Activated CD8-positive, alpha-beta T cell treated with anti-CD3 and anti-CD28 coated beads, Interleukin-2, amount 10 ng/mL, durations not matched to agents 7 days and 5 days (primary cell): ENCODE measurements at places on chromosomes 5 and 9. TPM values are rescaled to one million over a fixed set of nuclear protein-coding genes. Genes with fewer than 3 reads are reported as not detected.
A peak's percentile ranks its signal among the peaks of the same experiment; 100 is the strongest.

PDE8B gene
- not detected for total RNA-seq

TERT gene
- 0.44 TPM for total RNA-seq

ANKRD18B gene
- total RNA-seq: not detected

IQGAP2 gene
- 72.1 TPM for total RNA-seq

SLC6A18 gene
- not detected for total RNA-seq

STPG3 gene
- not detected for total RNA-seq

HSPB3 gene
- not detected for total RNA-seq

PLCXD3 gene
- total RNA-seq: not detected

CTSV gene
- total RNA-seq: 0.29 TPM

KCNT1 gene
- total RNA-seq: not detected

PLPPR1 gene
- total RNA-seq: not detected

ADRA1B gene
- not detected for total RNA-seq

- DNase-seq: no peak
- H3K27me3 ChIP-seq: no peaks in the 10 kb centered on the region
- H3K4me1 ChIP-seq: peaks cover 19% of the 10 kb centered on the region
- H3K27ac ChIP-seq: no peak overlapping the region
- H3K4me3 ChIP-seq: no peak overlapping the region
These were observed 29.8 kb upstream of the MIER3 start for GRCh38 chr5:56981548-56982315.

DNA sequence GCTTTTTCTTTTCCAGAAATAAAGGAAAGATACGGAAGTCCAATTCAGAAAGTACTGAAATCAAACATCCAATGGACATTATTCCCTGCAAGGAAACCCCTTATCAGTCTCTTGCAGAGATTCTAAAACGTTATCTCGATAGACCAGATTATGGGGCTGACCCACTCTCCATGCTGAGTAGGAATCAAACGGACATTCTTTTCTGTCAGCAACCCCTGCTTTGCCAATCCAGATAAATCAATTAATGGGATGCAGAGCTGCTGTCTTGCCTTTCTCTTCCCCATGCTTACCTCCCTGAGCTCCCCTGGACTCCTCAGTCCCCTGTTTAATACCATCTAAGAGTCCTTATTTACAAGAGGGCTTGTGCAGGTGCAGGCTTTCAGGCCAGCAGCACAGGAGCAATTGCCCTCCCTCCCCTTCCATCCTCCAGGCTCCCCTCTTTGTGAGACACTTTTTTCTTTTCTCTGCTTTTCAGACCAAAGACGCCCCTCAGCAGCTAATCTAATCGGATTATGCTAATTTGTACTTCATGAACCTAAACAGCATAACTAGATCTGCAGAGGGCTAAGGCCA is 14.2 kb downstream of the TAL2 start:
- no peaks in the 10 kb centered on the region for H3K4me1 ChIP-seq
- no peak for DNase-seq
- H3K27ac ChIP-seq: no peak overlapping the region
- H3K4me3 ChIP-seq: no peak overlapping the region
- H3K36me3 ChIP-seq: no peaks in the 10 kb centered on the region

- H3K27me3 ChIP-seq: no peaks in the 10 kb centered on the region
- no peak overlapping the region for H3K4me3 ChIP-seq
- no peaks in the 10 kb centered on the region for H3K4me1 ChIP-seq
These were observed 88.1 kb upstream of the RNF180 start for GRCh38 chr5:64077589-64077988.

- no peak for DNase-seq
- H3K4me1 ChIP-seq: peaks cover 18% of the 10 kb centered on the region
- H3K36me3 ChIP-seq: peaks cover 10% of the 10 kb centered on the region
- peaks cover 81% of the 10 kb centered on the region for H3K27me3 ChIP-seq
These were observed 5.7 kb downstream of the LHX2 start for GRCh38 chr9:124017051-124017928.

GRCh38 chr9:120662513-120662912 is 51.8 kb downstream of the MEGF9 start:
- H3K4me3 ChIP-seq: no peak overlapping the region
- H3K27ac ChIP-seq: no peak overlapping the region
- H3K4me1 ChIP-seq: no peaks in the 10 kb centered on the region
- no peak for DNase-seq

DNA sequence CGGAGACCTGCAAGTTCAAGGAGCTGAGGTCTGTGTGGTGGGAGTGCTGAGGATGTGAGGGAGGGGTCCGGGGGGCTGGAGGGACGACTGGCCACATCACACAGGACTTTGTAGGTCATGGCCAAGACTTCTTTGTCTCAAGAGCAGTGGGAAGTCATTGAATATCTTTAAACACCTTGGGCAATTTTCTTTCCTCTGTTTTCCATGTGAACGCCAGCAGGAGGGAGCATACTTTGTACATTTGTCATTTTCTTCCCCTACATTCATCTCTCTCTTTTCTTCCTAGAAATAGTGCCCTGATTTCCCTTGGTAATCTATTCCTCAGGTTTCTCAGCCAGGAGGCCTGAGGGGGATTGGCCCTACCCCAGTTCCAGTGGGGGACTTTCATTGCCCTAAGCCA is 153.7 kb upstream of the MSX2 start:
- no peaks in the 10 kb centered on the region for H3K4me1 ChIP-seq
- H3K27me3 ChIP-seq: peaks cover 4% of the 10 kb centered on the region
- no peak overlapping the region for H3K4me3 ChIP-seq

GRCh38 chr5:64612344-64612961 is 77.8 kb upstream of the SHISAL2B start:
- peak; percentile 32 for DNase-seq
- no peaks in the 10 kb centered on the region for H3K36me3 ChIP-seq
- H3K27ac ChIP-seq: no peak overlapping the region
- no peak overlapping the region for H3K4me3 ChIP-seq
- H3K4me1 ChIP-seq: no peaks in the 10 kb centered on the region

GRCh38 chr9:116504893-116505480 is 182.1 kb upstream of the TRIM32 start:
- no peaks in the 10 kb centered on the region for H3K27me3 ChIP-seq
- no peak overlapping the region for H3K27ac ChIP-seq
- H3K36me3 ChIP-seq: no peaks in the 10 kb centered on the region
- H3K4me1 ChIP-seq: no peaks in the 10 kb centered on the region

DNA sequence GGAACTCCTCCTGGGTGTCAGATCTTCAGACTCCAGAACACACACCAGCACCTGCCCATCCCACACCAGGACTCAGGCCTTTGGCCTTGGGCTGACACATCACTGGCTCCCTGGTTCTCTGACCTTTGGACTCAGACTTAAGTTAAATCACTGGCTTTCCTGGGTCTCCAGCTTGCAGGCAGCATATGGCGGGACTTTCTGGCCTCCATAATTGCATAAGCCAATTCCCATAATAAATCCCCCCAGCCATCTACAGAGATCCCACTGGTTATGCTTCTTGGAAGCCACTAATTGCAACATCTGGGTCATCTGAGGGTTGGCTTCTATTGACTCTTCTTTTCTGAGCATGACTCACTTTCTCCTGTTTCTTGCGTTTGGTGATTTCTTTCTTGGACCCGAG is 80.3 kb upstream of the SARDH start:
- H3K4me1 ChIP-seq: no peaks in the 10 kb centered on the region
- DNase-seq: no peak
- H3K27me3 ChIP-seq: no peaks in the 10 kb centered on the region
- no peak overlapping the region for H3K4me3 ChIP-seq

- DNase-seq: no peak
- peak overlapping the region; percentile 82 for H3K27ac ChIP-seq
- peak overlapping the region; percentile 26 for H3K4me3 ChIP-seq
- H3K27me3 ChIP-seq: no peaks in the 10 kb centered on the region
These were observed 136.6 kb upstream of the RAPGEF1 start for GRCh38 chr9:131876486-131876885.

DNA sequence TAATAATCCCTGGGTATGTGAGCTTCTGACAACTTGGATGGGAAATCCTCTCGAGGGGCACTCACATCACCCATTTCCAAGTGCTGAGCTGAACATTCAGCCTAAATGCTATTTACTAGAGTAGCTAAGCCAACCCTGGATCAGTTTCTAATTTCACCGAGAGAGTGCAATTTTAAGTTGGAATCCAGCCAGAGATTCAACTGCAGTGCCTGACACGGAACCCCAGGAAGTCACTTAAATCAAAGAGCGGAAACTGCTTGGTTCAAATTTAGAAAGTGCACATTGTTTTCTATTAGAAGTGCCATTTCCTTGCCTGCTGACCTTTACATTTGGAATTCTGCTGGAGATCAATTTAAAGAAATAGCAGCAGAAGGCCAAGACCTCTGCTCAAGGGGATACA is 8.8 kb downstream of the SPRY4 start:
- peak overlapping the region; percentile 37 for H3K27ac ChIP-seq
- DNase-seq: peak; percentile 34
- no peak overlapping the region for H3K4me3 ChIP-seq
- H3K36me3 ChIP-seq: no peaks in the 10 kb centered on the region
- H3K4me1 ChIP-seq: peaks cover 36% of the 10 kb centered on the region

DNA sequence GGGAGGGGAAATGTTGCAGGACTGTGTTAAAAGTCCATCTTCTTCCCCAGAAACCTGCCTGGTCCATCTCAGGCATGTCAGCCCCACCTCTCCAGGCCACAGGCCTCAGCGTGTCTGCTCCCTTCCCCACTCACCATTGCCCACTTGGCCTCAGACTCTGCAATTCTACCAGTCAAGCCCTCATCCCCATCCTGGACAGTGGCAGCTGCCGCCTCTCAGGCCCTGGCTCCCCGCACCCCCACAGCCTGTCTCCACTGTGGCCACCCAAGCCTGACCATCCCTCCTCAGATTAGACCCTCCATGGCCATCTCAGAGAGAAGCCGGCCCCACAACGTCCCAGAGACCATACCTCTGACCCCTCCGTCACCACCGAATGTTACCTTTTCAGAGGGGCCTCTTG is 89.9 kb downstream of the BARX1 start:
- no peak for DNase-seq
- H3K27ac ChIP-seq: no peak overlapping the region
- H3K36me3 ChIP-seq: no peaks in the 10 kb centered on the region

DNA sequence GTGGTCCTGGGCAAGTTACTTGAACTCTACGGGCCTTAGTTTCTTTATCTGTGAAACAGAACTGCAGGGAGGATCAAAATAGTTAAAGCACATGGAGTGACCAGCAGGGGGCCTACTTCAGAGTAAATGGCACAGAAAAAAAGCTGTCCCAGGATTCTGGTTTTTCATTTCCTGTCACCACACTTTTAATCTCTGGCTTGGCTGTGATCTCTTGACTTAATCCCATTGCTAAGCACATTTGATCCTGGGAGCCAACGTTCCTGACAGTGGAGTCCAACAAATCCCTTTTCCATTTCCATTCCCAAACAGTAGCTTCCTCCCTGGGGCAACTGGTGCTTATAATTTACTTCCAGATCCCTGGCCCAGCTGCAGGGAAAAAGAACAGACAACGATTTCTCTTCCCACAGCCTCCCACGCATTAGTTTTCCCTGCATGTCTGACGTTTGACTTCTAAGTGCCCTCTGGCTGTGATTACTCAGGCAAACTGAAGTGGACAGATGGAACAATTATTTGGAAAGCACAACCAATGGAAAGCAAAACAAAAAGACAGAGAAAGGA is 136.5 kb upstream of the STK32A start:
- H3K4me3 ChIP-seq: no peak overlapping the region
- no peaks in the 10 kb centered on the region for H3K36me3 ChIP-seq
- no peaks in the 10 kb centered on the region for H3K4me1 ChIP-seq
- no peak overlapping the region for H3K27ac ChIP-seq
- no peaks in the 10 kb centered on the region for H3K27me3 ChIP-seq
- DNase-seq: peak; percentile 23

- no peaks in the 10 kb centered on the region for H3K36me3 ChIP-seq
- H3K27ac ChIP-seq: no peak overlapping the region
- no peak for DNase-seq
- H3K4me3 ChIP-seq: no peak overlapping the region
These were observed 173.7 kb downstream of the RMI1 start for GRCh38 chr9:84154320-84154719.

DNA sequence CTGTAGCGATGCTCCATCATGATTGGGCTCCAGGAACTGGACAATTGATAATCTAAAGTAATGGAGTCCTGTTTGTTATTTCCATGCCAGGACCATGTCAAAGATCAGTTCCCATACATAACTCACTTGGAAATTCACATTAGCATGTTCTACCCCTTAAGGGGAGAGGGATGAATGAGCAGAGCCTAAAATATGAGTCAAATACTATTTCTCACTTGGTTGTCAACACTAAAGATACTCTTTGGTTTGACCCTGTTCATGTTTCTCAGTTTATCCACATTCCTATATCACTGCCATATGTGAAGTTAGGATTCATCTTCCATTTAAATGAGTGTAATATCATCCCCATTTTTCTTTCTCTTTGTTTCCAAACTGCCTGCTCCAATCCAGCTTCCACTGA is 321.6 kb upstream of the PAPPA start:
- no peak for DNase-seq
- H3K36me3 ChIP-seq: no peaks in the 10 kb centered on the region
- no peaks in the 10 kb centered on the region for H3K27me3 ChIP-seq

GRCh38 chr9:91841591-91841990 is 108.4 kb downstream of the ROR2 start:
- no peak overlapping the region for H3K27ac ChIP-seq
- no peak for DNase-seq
- H3K27me3 ChIP-seq: peaks cover 14% of the 10 kb centered on the region
- peaks cover 22% of the 10 kb centered on the region for H3K4me1 ChIP-seq
- H3K36me3 ChIP-seq: no peaks in the 10 kb centered on the region

GRCh38 chr5:180209137-180209581 is at the start of gene RASGEF1C:
TSS of gene RASGEF1C (minus strand) at chr5:180209211. CDS start at chr5:180138052, 71,159 bp downstream.
- H3K27ac ChIP-seq: no peak within 1 kb of the TSS
- H3K4me1 ChIP-seq: peaks cover 7% of the 10 kb centered on the region
- H3K36me3 ChIP-seq: no peaks in the 10 kb centered on the region
- H3K27me3 ChIP-seq: peaks cover 17% of the 10 kb centered on the region

DNA sequence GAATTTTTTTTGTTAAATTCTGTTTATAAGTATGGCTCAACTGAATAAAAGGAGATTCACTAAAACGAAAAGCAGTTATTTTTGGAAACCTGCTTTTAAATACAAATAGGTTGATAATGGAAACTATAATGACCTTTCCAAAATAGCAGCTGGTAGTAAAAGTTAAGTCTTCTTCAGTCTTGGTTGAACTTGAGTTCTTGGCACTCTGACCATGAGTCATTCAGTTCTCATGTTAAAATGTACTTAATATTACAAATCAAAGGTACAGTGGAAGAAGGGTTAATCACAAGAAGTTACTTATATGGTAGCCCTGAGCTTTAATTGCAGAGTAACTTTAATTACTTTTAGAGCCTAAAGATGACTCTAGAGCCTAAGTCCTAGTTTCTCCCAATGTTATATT is 62.1 kb downstream of the KLF9 start:
- H3K27me3 ChIP-seq: no peaks in the 10 kb centered on the region
- DNase-seq: no peak
- no peak overlapping the region for H3K27ac ChIP-seq
- no peaks in the 10 kb centered on the region for H3K4me1 ChIP-seq
- no peak overlapping the region for H3K4me3 ChIP-seq

GRCh38 chr5:172063463-172064235 is 57.2 kb upstream of the FBXW11 start:
- no peak for DNase-seq
- H3K4me1 ChIP-seq: peaks cover 45% of the 10 kb centered on the region
- H3K4me3 ChIP-seq: no peak overlapping the region
- no peak overlapping the region for H3K27ac ChIP-seq
